ENCODE measurements at places on chromosomes 12 and 14. TPM values are rescaled to one million over a fixed set of nuclear protein-coding genes. Genes with fewer than 3 reads are reported as not detected.
A peak's percentile ranks its signal among the peaks of the same experiment; 100 is the strongest.

GRCh38 chr14:105019861-105020814 lies 745 bp downstream of the CDCA4 start:
- H3K27me3 ChIP-seq, result no peaks in the 10 kb centered on the region
- H3K4me3 ChIP-seq, result peak overlapping the region; percentile 95
- no peak for DNase-seq
- peaks cover 29% of the 10 kb centered on the region for H3K36me3 ChIP-seq
- H3K27ac ChIP-seq, result peak overlapping the region; percentile 76
- peaks cover 70% of the 10 kb centered on the region for H3K4me1 ChIP-seq

GRCh38 chr14:79871136-79871535 lies 340.2 kb downstream of the DIO2 start:
- DNase-seq, result no peak
- no peak overlapping the region for H3K27ac ChIP-seq
- H3K27me3 ChIP-seq, result no peaks in the 10 kb centered on the region
- H3K36me3 ChIP-seq, result no peaks in the 10 kb centered on the region
- H3K4me1 ChIP-seq, result no peaks in the 10 kb centered on the region

DNA sequence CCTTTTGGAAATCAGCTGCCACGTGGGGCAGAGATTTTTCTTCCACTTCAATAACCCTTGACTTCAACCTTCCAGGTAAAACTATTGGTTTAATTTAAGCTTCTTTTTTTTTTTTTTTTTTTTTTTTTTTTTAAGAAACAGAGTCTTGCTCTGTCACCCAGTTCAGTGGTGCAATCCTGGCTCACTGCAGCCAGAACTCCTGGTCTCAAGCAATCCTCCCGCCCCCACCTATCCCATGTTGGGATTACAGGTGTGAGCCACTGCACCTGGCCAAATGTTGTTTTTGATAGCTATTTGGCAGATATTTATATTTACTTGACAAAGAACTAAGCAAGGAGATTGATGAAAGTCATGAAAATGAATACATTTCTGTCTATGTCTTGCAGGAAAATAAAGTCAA lies 65.1 kb downstream of the SINHCAF start:
- no peak overlapping the region for H3K27ac ChIP-seq
- no peaks in the 10 kb centered on the region for H3K4me1 ChIP-seq
- H3K27me3 ChIP-seq, result no peaks in the 10 kb centered on the region

- H3K4me3 ChIP-seq, result no peak overlapping the region
- H3K36me3 ChIP-seq, result no peaks in the 10 kb centered on the region
- no peak for DNase-seq
Measured at GRCh38 chr14:34256223-34256622, 205.8 kb downstream of the SPTSSA start.

DNA sequence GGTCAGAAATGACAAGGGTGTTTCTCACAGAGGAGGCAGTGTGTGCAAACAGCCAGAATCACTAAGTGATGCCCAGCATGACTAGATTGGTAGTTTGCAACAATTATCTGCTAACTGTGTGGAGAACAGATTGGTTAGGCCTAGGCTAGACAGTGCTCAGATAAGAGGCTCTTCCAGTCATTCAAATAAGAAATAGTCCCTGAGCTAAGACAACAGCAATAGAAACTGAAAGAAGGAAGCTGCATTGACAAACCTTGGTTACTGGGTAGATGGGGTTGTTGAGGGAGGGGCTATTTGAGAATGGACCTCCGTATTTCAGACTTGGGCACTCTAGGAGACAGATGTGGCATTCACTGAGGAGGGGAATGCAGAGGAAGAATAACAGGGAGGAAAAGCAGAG lies 255.0 kb upstream of the NPAS3 start:
- no peaks in the 10 kb centered on the region for H3K27me3 ChIP-seq
- no peaks in the 10 kb centered on the region for H3K36me3 ChIP-seq
- peaks cover 6% of the 10 kb centered on the region for H3K4me1 ChIP-seq
- H3K27ac ChIP-seq, result no peak overlapping the region
- no peak overlapping the region for H3K4me3 ChIP-seq

DNA sequence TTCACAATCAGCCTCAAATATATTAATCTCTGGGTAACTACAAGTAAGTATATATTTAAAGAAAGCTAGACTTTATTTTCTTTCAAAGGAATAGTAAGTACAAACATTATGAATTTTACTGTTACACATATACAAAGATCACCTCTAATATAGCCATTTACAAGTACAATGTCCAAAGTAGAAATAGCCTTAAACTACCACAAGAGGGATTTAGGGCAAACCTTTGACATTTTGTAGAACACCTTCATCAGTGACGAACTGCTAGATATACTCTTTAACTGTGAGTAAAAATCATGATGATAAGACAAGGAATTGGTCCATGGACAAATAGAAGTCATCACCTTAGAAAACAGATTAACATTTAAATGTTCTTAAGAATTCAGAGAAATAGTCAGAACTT lies 69.8 kb downstream of the CNTN1 start:
- no peaks in the 10 kb centered on the region for H3K4me1 ChIP-seq
- no peak overlapping the region for H3K4me3 ChIP-seq
- H3K27ac ChIP-seq, result no peak overlapping the region
- no peak for DNase-seq
- no peaks in the 10 kb centered on the region for H3K36me3 ChIP-seq

DNA sequence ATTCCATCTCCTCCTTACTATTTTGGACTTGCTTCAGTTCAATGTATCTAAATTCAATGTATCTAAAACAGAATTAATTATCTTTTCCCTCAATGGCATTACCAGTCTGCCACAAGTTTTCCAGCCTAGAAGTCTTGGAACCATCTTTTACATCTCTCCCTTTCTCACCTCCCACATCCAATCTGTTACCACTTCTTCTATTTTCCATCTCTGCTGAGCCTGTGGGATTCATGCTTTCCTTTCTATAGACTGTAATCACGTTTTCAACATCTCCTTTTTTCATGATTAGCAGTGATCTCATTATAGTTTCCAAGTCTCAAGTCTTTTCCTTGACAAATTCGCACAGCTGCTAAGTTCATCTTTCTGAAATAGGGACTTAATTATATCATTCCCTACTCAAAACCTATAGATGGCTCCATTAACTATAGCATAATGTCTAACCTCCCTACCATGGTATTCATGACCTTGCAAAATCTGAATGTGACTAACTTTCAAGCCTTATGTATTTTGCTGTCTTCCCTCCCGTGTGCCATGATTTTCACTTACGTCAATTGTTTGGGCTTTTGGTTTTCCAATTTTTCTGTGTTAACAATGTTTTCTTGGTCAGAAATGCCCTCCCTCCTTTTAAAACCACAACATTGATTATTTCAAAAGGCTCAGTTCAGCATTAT lies 20.5 kb upstream of the PTPRB start:
- no peak overlapping the region for H3K27ac ChIP-seq
- no peak for DNase-seq

DNA sequence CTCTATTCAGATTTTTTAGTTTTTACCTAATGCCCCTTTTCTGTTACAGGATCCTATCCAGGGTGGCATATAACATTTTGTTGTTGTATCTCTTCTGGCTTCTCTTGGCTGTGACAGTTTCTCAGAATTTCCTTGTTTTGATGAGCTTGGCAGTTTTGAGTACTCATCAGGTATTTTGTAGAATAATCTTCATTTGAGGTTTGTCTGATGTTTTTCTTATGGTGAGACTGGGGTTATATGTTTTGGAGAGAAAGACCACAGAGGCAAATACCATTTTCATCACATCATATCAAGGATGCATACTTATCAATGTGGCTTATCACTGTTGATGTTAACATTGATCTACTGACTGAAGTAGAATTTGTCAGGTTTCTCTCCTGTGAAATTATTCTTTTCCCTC lies 14.0 kb upstream of the LYZ start:
- DNase-seq, result no peak
- H3K27me3 ChIP-seq, result no peaks in the 10 kb centered on the region
- no peaks in the 10 kb centered on the region for H3K36me3 ChIP-seq
- H3K4me1 ChIP-seq, result peaks cover 13% of the 10 kb centered on the region
- H3K27ac ChIP-seq, result no peak overlapping the region
- H3K4me3 ChIP-seq, result no peak overlapping the region

- no peak for DNase-seq
- no peak overlapping the region for H3K4me3 ChIP-seq
- peaks cover 16% of the 10 kb centered on the region for H3K4me1 ChIP-seq
- H3K27me3 ChIP-seq, result no peaks in the 10 kb centered on the region
- no peak overlapping the region for H3K27ac ChIP-seq
Measured at GRCh38 chr12:27754795-27755194, 25.2 kb upstream of the KLHL42 start.

Gene EXOC3L4
- total RNA-seq, result 2.0 TPM

Gene SLC6A12
- total RNA-seq, result not detected

DNA sequence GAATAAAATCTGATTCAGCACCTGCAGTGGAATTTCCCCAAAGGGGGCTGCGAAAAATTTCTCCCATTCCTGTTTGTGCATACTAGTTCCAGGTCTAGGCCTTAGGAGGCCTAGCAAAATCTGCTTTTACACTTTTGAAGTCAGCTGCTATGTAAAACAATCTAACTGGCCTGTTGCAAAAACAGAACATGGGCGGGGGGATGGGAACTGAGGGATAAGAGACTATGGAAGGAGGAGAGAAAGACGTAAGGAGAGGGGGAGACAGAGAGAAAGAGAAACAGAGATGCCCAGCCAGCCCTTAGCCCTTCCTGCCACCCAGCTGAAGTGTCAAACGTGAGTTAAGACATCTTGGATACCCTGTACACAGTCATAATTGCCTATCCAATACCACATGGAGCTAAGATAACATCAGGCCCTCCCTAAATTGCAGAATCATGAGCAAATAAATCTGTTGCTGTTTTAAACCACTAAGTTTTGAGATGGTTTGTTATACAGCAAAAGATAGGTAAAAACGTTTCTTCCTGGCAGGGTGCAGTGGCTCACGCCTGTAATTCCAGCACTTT lies 45.6 kb downstream of the SPTLC2 start:
- H3K4me1 ChIP-seq, result no peaks in the 10 kb centered on the region
- H3K27ac ChIP-seq, result no peak overlapping the region
- peaks cover 49% of the 10 kb centered on the region for H3K36me3 ChIP-seq
- no peak overlapping the region for H3K4me3 ChIP-seq

DNA sequence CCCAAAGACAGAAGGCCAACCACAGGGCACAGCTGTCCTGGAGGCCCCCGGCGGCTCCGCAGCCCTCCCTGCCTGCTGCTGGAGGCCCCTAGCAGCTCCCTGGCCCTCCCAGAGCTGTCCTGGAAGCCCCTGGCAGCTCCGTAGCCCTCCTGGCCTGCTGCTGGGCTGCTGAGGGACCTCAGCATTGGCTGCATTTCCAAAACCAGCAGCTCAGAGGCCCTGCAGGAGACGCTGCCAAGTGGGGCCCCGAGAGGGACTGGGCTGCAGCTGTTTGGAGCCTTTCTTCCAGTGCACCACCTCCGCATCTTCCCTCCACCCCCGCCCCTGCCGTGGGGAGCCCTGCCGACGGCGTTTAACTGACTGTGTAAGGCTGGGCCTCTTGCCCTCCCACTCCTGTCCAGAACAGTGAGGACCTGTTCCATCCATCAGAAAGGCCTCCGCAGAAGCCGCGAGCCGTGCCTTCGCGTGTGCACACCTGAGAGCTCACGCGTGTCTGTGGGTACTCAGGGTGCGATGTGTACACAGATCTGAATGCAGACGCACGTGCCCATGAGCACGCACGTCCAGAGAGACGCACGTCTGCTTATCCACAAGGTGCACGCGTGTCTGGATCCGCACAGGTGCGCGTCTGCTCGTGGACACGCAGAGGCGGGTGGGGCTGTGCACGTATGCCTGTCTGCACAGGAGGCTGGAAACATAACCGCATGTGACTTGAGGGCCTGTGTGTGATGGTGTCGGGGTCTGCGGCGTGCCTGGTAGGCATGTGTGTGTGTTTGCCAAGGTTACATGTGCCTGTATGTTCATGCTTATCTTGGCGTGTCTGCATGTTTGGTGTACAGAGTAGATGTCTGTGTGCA lies 57.0 kb upstream of the FBRSL1 start:
- H3K4me3 ChIP-seq, result no peak overlapping the region
- no peak overlapping the region for H3K27ac ChIP-seq
- DNase-seq, result no peak

Gene ZC3H10
- total RNA-seq, result 5.6 TPM

DNA sequence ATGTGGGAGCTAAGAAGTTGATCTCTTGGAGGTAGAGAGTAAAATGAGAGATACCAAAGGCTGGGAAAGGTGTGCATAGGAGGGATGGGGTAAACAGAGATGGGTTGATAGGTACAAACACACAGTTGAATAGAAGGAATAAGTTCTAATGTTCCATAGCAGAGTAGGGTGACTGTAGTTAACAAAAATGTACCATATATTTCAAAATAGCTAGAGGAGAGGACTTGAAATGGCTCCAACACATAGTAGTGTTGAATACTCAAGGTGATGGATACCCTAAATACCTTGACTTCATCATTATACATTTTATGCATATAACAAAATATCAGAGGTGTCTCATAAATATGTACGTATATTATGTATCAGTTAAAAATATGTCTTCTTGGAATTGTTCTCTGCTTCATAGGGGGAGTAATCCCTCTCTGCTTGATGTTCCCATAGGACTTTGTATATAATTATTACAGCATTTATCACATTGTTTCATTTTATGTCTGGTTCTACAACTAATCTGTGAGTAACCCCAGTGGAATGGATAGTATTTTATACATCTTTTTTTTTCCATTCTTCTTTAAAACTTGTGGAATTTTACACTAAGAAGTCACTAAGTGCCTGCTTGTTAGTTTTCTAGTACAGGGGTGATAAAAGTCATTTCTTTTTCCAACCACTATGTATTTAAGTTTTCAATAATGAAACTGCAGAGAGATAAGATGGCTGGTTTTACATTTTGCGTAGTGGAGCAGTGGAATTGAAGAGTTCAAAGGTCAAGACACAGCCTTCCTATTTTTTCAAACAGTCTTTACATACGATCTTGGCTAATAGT lies 1940.0 kb upstream of the SEL1L start:
- no peak overlapping the region for H3K4me3 ChIP-seq
- no peaks in the 10 kb centered on the region for H3K4me1 ChIP-seq
- H3K27me3 ChIP-seq, result no peaks in the 10 kb centered on the region
- DNase-seq, result no peak

DNA sequence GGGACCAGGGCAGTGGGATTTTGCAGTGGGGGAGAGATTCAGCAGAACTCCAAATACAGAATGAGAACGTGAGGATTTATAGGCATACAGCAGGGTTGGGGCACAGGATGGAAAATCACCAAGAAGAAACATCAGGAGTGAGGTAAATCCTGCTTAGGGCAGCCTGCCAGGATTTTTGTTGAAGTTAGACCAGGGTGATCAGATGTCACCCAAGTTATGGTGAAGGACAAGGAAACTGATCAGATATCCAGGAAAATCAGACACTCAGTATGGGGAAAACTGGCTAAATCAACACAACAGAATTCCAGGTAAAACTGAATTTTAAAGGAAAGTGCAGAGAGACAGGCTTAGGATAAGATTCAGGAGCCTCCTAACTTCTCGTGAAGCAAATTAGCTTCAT lies 682.4 kb downstream of the TMEM121 start:
- H3K36me3 ChIP-seq, result no peaks in the 10 kb centered on the region
- H3K4me1 ChIP-seq, result no peaks in the 10 kb centered on the region
- H3K4me3 ChIP-seq, result no peak overlapping the region
- H3K27ac ChIP-seq, result no peak overlapping the region
- no peak for DNase-seq
- no peaks in the 10 kb centered on the region for H3K27me3 ChIP-seq

- no peak overlapping the region for H3K27ac ChIP-seq
- no peak for DNase-seq
- H3K4me1 ChIP-seq, result no peaks in the 10 kb centered on the region
- peaks cover 8% of the 10 kb centered on the region for H3K27me3 ChIP-seq
- no peaks in the 10 kb centered on the region for H3K36me3 ChIP-seq
Measured at GRCh38 chr14:101193845-101194372, 290.4 kb upstream of the RTL1 start.

GRCh38 chr14:58479975-58480374 lies 52.5 kb downstream of the KIAA0586 start:
- peaks cover 20% of the 10 kb centered on the region for H3K36me3 ChIP-seq
- H3K4me3 ChIP-seq, result no peak overlapping the region
- no peaks in the 10 kb centered on the region for H3K27me3 ChIP-seq
- no peak overlapping the region for H3K27ac ChIP-seq
- no peak for DNase-seq

Gene LAG3
- 0.40 TPM for total RNA-seq

Gene PPP1R36
- 0.26 TPM for total RNA-seq
